T-helper 22 cell (primary cell): ENCODE measurements at places on chromosomes 4 and X.

GRCh38 chr4:2871911-2872310 is 28.3 kb downstream of the ADD1 start:
- DNase-seq = no peak

DNA sequence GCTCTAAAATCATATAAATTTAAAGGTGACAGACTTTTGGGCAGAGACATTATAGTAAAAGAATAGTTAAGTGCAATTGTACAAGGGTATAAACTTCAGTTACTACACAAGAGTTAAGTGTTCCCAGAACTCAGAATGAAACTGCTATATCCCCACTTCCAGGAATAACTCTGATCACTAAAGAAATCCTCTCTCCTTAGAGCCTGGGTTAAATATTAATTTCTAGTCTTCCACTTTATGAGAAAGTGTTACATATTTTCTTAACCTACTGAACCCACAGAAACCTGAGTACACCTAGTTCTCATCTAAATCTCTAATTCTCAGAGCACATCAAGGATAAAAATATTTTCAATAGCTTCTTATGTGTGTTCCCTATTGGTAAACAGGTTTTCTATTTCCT is 99.1 kb upstream of the USP38 start:
- DNase-seq = no peak

- DNase-seq = no peak
Measured at GRCh38 chr4:89023140-89023539, 33.8 kb downstream of the FAM13A start.

- DNase-seq = no peak
Measured at GRCh38 chr4:168942985-168943384, 67.1 kb downstream of the CBR4 start.

DNA sequence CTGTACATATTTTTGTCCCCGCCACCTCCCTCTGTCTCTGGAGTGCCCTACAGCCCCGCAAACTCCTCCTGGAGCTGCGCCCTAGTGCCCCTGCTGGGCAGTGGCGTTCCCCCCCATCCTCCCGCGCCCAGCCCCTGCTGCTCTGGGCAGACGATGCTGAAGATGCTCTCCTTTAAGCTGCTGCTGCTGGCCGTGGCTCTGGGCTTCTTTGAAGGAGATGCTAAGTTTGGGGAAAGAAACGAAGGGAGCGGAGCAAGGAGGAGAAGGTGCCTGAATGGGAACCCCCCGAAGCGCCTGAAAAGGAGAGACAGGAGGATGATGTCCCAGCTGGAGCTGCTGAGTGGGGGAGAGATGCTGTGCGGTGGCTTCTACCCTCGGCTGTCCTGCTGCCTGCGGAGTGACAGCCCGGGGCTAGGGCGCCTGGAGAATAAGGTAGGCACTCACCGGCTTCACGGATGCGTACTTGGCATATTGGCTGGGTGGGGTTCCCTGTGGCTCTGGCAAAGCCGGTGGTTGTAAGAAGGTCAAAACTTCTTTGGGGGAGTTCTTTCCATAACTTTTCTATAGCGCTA is 653 bp downstream of the HHIP start:
- DNase-seq = no peak

GRCh38 chr4:26741491-26741871 is 119.2 kb upstream of the STIM2 start:
- no peak for DNase-seq

- DNase-seq = no peak
Measured at GRCh38 chr4:82782626-82783345, 15.8 kb downstream of the SCD5 start.

- DNase-seq = no peak
Measured at GRCh38 chrX:22220941-22221340, 51.8 kb upstream of the CBLL2 start.

DNA sequence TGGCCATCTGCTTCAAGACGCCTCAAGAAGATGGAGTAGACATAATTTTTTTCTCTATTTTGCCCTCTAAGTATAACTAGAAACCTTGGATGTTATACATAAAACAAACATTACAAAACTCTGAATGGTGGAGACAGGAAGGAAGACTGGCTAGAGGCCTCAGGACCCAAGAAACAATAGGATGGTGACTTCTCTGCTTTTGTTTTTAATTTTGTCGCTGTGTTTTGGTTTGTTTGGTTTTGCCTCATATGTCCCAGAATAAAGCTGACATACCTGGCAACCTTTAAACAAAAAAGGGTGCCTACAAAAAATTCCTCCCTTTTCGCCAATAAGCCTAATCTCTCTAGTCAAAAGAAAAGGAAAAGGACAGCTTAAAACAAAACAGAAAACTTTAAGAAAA is 109.1 kb downstream of the PPP4R3C start:
- no peak for DNase-seq

DNA sequence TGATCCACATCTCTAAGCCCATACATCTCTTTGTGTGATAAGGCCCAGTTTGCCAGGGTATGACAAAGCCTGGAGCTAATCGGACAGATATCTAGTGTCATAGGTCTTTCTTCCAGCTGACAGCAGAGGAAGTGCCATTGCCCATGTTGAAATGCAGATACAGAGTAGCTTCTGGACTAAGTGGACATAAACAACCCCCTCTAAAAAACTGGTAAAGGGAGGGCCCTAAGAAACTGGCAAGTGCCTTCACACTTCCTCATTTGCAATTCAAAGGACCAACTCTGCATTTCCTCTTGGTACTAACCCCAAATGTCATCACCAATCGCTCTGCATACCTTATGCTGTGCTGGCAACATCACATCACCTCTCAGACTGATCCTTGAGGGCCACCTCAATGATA is 20.8 kb downstream of the ARHGEF6 start:
- no peak for DNase-seq

DNA sequence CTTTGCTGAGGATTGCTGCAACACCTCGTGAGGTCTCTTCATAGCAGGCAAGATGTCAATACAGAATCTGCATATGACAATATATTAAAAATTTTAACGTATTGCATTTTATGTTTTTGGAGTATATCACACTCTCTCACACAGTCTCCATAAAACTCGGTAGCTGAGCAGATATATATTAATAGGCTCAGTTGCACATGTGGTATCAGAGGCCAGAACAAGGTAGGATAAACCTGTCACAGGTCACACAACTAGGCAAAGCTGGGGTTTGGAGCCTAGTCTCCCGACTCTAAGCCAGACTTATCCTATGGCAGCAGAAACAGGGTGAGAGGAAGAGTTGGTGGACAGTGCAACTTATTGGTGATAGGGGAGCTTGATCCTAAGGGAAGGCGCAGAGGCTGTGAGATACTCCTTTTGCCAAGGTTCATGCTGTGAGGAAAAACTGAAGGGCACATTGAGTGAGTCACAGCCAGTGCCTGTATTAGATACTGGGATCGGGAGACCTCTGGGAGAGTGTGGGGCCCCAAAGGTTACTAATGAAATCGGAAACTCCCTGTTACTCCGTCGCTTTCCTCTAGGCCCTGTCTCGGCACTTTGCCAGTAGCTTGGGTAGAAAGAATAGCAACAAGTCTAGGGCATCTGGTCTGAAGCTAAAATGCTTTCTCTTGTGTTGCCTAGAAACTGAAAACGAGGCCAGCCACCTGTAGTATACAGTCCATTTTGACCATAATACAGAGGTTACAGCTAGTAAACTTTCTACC is 195.7 kb downstream of the ARHGAP10 start:
- DNase-seq = no peak

GRCh38 chrX:123108513-123109427 is 75.3 kb upstream of the GRIA3 start:
- no peak for DNase-seq
